Muscle of leg (tissue), 16 donors: ENCODE measurements at places on chromosomes 11 and 22. TPM values are rescaled to one million over a fixed set of nuclear protein-coding genes. Genes with fewer than 3 reads are reported as not detected.

DNA sequence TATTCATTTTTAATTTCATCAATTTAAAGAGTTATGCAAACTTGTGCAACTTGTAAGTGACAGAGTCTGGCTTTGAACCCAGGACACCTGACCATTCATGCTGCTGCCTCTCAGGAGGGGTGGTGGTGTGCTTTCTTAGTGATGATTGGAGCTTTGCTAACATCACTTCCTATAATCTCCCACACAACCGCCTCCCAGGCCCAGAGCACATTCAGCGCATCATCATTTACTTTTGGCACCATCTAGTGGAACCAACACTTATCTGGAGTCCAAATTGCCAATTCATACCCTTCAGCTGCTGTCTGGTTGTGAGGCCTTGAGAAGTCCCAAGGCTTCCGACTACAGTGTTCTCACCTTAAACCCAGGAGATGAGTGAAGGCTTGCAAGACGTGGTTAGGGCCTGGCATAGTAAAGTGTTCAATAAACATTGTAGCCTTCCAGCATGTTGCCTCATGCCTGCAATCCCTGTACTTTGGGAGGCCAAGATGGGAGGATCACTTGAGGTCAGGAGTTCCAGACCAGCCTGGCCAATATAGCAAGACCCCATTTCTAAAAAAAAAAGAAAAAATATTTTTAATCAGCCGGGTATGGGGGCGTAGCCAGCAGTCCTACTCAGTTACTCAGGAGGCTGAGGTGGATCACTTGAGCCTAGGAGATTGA, 1.1 kb upstream of the TTLL1 start:
- H3K4me1 ChIP-seq: peaks cover 15% of the 10 kb centered on the region
- H3K27ac ChIP-seq: no peak overlapping the region
- no peaks in the 10 kb centered on the region for H3K36me3 ChIP-seq

Gene GGTLC2
- not detected for polyA plus RNA-seq

Gene VSIG10L2
- polyA plus RNA-seq: not detected

GRCh38 chr22:31230871-31231621, 18.9 kb downstream of the LIMK2 start:
- H3K27ac ChIP-seq: peak overlapping the region; percentile 66
- H3K4me3 ChIP-seq: no peak overlapping the region
- peaks cover 12% of the 10 kb centered on the region for H3K4me1 ChIP-seq

Gene NNMT
- polyA plus RNA-seq: 26.2 TPM

DNA sequence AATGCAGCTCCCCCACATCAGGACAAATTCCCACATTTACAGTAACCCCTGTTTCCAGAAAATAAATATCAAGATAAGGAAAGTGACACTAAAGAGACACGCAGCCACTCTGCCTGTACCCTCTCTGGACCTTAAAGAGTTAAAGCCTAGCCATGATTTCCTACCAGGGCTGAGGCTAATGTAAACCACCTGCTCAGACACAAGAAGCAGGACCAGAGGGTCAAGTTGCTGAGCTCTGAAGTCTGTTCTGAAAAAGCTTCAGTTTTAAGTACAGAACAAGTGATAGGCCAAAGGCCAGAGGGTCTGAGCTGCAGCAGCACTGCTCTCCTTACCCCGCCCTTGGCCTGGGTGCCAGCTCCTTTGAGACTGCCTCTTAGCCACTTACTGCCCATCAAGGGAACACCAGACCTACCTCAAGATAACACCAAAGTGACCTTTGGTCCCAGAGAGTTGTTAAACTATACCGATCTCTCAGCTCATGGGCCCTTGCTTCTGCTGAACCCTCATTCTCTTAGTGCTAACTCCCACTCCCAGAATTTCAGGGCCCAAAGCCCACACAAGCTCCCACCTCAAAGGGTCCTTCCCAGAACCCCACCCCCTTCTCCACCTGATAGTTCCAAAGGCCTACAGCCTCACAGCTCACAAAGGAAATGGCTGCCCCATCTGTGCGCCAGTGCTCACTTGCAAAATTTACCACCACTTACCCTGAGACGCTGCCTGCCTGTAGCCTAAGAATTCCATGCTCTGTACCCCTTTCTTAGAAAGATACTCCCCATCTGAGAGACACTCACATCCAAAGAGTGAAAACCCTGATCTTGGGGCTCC, 40.5 kb downstream of the IL18BP start:
- peak overlapping the region; percentile 75 for H3K4me3 ChIP-seq
- H3K27me3 ChIP-seq: no peaks in the 10 kb centered on the region
- peak overlapping the region; percentile 98 for H3K27ac ChIP-seq
- peaks cover 44% of the 10 kb centered on the region for H3K4me1 ChIP-seq
- peak; percentile 76 for DNase-seq

Gene FOLR2
- 31.4 TPM for polyA plus RNA-seq

DNA sequence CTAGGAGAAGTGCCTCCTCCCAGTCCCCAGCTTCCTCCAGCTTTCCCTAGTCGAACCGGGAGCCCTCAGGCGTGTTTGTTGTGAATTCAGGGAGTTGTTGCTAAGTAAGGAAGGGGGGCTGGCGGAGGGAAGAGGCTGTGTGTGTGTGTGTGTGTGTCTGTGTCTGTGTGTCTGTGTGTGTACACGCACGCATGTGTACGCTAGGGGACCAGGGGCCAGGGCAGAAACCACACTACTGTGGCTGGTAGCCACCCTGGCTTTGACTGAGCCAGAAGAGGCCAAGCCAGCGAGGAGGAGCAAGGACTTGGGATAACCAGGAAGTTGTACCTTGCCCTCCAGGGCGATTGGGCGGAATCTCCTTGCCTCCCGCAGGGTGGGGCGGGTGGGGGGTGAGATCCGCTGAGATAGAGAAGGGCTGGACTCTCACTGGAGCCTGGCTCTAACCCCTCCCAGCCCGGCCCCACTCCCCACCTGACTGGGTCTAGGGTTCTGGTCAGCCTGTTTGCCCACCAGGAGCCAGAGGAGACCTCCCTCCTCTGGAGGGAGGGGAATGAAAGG, 7.5 kb downstream of the BCL9L start:
- peaks cover 99% of the 10 kb centered on the region for H3K4me1 ChIP-seq
- DNase-seq: peak; percentile 94
- peak overlapping the region; percentile 89 for H3K27ac ChIP-seq
- peak overlapping the region; percentile 19 for H3K4me3 ChIP-seq

Gene TMEM45B
- polyA plus RNA-seq: 0.24 TPM

Gene MGAT3
- polyA plus RNA-seq: 9.6 TPM

DNA sequence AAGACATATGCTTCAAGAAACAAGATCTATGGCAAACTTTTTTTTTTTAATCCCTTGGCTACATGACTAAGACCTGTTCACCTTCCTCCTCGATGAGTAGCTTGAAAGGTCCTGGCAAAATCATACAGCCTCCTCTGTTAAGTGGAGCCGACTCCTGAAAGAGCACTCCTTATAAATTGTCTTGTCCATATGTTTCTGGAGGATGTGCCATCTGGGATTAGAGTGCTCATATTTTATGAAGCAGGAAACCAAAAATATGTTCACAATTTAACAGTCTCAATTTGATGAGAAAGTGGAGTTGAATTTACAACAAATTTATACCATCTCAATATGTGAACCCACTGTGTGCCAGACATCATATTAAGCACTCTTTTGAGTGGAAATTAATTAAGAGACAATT, 912.1 kb upstream of the FAT3 start:
- H3K27me3 ChIP-seq: no peaks in the 10 kb centered on the region
- no peak overlapping the region for H3K4me3 ChIP-seq
- no peaks in the 10 kb centered on the region for H3K36me3 ChIP-seq
- DNase-seq: peak; percentile 25
- H3K27ac ChIP-seq: no peak overlapping the region

Gene LYVE1
- polyA plus RNA-seq: 74.6 TPM

GRCh38 chr11:67483831-67484665, 1.2 kb downstream of the AIP start:
- H3K27me3 ChIP-seq: no peaks in the 10 kb centered on the region
- H3K4me1 ChIP-seq: peaks cover 17% of the 10 kb centered on the region
- peaks cover 28% of the 10 kb centered on the region for H3K36me3 ChIP-seq

- no peak for DNase-seq
- H3K27ac ChIP-seq: peak overlapping the region; percentile 86
- peaks cover 15% of the 10 kb centered on the region for H3K36me3 ChIP-seq
- no peak overlapping the region for H3K4me3 ChIP-seq
- H3K4me1 ChIP-seq: peaks cover 49% of the 10 kb centered on the region
These were observed 20.2 kb downstream of the KREMEN1 start for GRCh38 chr22:29093030-29093429.

Gene PRMT3
- 12.0 TPM for polyA plus RNA-seq

Gene SLC22A9
- polyA plus RNA-seq: not detected

GRCh38 chr11:104570078-104570701, 328.1 kb downstream of the CASP12 start:
- no peak overlapping the region for H3K4me3 ChIP-seq
- DNase-seq: no peak
- no peaks in the 10 kb centered on the region for H3K27me3 ChIP-seq
- H3K27ac ChIP-seq: no peak overlapping the region
- H3K4me1 ChIP-seq: no peaks in the 10 kb centered on the region

DNA sequence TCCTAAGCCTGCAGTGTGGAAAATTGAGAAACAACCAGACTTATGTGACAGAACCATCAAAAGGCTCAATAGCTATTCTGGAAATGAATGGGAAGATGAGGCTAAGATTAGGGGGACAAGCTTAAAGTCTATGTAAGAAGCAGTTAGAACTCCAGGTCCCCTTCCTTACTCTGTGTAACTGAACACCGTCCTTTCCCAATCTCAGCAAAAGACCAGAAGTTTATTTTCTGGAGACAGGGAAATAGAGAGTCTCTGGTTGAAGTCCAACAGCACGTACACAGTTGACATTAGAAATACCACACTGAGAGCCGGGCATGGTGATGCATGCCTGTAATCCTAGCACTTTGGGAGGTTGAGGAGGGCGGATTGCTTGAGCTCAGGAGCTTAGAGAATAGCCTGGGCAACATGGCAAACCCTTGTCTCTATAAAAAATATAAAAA, 93.9 kb downstream of the CD44 start:
- no peak for DNase-seq
- H3K4me3 ChIP-seq: no peak overlapping the region
- H3K27ac ChIP-seq: no peak overlapping the region
- H3K36me3 ChIP-seq: peaks cover 30% of the 10 kb centered on the region

GRCh38 chr22:37690407-37690806, 4.3 kb downstream of the NOL12 start:
- no peak for DNase-seq
- H3K4me1 ChIP-seq: peaks cover 10% of the 10 kb centered on the region
- H3K36me3 ChIP-seq: peaks cover 56% of the 10 kb centered on the region
- H3K27ac ChIP-seq: no peak overlapping the region

Gene SLC39A13
- 37.7 TPM for polyA plus RNA-seq

DNA sequence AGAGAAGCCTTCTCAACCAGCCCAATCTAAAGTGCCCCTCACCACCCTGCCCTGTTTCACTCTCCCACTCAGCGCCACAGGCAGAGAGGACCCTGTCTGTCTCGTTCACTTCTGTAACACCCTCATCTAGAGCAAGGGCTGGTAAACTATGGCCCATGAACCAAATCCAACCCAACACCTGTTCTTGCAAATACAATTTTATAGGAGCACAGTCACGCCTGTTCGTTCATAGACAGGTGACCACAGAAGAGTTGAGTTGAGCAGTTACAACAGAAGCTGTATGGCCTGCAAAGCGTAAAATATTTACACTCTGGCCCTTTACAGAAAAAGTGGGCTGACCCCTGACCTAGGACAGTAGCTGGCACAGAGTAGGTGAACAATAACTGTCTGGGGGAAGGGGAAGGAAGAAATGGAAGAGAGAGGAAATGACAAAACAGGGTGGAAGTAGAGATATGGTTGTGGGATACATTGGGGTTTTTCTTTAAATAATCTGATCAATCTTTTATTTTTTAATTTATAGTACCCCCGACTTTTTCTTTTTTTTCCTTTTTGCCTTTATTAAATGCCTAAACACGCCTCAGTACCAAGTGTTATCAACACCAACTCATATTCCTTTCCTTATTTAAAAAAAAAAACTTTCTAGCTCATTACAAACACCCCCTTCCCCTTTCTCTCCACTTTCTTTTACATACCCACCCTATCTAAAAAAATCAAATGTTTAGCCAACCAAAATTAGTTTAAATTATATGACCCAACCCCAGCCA, 20.9 kb downstream of the SERPIND1 start:
- H3K4me3 ChIP-seq: no peak overlapping the region
- peaks cover 61% of the 10 kb centered on the region for H3K36me3 ChIP-seq
- H3K27ac ChIP-seq: no peak overlapping the region
- no peaks in the 10 kb centered on the region for H3K27me3 ChIP-seq

Gene EHF
- polyA plus RNA-seq: 1.6 TPM

DNA sequence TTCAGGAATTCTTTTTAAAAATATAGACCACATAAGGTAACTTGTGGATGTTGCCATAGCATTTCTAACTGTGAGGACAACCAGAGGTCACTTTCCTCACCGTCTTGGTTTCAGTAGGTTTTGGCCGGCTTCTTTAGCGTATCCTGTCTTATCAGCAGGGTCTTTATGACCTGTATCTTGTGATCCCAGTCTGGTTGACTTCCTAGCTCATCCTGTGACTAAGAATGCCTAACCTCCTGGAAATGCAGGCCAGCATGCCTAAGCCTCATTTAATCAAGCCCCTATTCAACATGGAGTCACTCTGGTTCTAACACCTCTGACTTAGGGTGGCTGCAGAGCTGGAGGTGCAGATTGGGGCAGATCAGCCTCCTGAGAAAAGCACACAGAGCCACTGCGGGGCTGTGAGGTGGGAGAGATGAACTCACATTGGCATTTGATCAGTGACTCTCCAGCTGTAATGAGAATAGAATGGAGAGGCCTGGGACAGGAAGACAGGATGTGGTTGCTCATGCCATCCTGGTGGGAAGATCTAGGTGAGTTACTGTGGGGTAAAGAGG, 41.1 kb upstream of the TOP3B start:
- H3K36me3 ChIP-seq: no peaks in the 10 kb centered on the region
- H3K4me1 ChIP-seq: peaks cover 14% of the 10 kb centered on the region
- H3K27ac ChIP-seq: peak overlapping the region; percentile 59
- DNase-seq: no peak

DNA sequence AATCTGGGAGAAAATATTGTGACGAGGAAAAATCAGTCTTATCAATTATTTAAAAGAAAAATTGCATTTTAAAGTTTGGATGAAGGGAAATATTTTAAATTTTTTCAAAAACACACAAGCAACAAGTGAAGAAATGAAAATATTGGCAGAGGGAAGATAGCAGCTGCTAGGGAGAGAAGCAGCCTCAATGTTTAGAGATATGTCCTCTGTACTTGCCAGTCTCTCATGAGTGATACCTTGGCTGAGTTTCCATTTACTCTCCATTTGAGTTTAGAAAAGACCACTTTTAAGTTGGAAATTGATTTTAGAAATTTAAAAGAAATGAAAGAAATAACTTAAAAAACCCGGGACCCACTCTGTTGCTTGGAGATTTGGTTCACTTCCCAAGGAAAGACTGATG, 88.6 kb upstream of the DBX1 start:
- no peak overlapping the region for H3K4me3 ChIP-seq
- peaks cover 17% of the 10 kb centered on the region for H3K4me1 ChIP-seq
- peak; percentile 33 for DNase-seq
- no peaks in the 10 kb centered on the region for H3K36me3 ChIP-seq
- peak overlapping the region; percentile 16 for H3K27ac ChIP-seq

Gene TMEM191B
- 0.89 TPM for polyA plus RNA-seq

DNA sequence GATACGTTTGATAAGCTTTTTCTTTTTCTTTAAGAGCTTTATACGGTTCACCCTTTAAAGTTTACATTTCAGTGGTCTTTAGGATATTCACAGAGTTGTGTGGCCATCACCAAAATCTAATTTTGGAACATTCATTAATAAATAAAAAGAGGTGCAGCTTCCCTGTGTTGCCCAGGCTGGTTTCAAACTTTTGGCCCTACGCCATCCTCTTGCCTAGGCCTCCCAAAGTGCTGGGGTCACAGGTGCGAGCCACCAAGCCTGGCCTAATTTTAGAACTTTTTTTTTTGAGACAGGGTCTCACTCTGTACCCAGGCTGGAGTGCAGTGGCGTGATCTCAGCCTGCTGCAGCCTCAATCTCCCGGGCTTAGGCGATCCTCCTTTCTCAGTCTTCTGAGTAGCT, 30.6 kb downstream of the MED15 start:
- H3K36me3 ChIP-seq: peaks cover 32% of the 10 kb centered on the region
- no peaks in the 10 kb centered on the region for H3K27me3 ChIP-seq
- DNase-seq: no peak
- H3K4me1 ChIP-seq: peaks cover 14% of the 10 kb centered on the region
- H3K27ac ChIP-seq: no peak overlapping the region
